Esophagus muscularis mucosa (tissue), 4 donors: ENCODE measurements at places on chromosomes 2 and 18. TPM values are rescaled to one million over a fixed set of nuclear protein-coding genes. Genes with fewer than 3 reads are reported as not detected.

DNA sequence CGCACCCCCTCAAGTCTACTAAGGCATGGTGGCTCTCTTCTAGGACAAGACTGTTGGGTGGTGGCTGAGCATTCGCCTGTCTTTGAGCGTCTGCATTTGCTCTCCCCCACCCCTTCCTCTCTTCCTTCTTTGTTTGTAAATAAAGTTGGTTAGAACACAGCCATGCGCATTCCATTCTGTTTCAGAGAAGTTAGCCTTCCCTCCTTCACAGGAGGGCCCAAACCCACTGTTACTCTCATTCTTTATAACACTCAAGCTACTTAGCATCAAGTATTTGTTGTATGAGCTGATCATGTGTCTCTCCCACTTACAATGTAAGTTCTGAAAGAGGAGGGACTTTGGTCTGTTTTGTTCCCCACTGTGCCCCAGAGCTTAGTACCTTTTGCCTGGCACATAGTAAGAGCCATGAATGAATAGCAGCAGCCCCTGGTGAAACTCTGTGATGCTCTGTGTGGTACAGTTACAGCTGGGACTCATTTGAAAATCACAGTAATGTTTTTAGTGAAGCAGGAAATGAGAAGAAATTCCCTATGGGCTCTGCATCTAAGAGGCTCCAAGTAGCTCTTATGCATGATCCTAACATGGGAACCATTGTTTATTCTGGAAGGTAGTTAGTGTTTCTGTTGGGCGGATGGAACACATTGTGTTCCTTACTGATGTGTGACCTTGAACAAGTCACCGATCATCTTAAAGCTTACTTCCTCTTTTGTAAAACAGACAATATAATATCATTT is 7.7 kb downstream of the MGAT5 start:
- no peak for DNase-seq

C2orf15 gene
- total RNA-seq = not detected

- DNase-seq = peak; percentile 86
Measured at GRCh38 chr2:170733798-170734600, 18.9 kb downstream of the SP5 start.

SLC23A3 gene
- 0.23 TPM for total RNA-seq

GAL3ST2 gene
- not detected for total RNA-seq

DNA sequence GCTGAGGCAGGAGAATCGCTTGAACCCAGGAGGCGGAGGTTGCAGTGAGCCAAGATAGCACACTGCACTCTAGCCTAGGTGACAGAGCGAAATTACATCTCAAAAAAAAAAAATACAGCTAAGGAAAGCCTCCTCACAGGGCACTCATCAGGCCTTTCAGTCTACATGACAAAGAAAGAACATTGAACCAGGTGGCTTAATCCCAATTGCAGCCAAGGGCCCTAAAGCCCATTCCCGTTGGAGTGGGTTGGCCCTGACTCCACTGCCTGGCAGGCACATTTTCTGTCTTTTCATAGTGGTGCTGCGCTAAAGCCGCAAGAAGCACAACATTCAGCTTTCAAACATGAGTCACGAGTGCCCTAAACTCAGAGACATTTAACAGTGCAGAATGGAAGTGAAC is 372.5 kb downstream of the RNF144A start:
- no peak for DNase-seq

SP5 gene
- not detected for total RNA-seq

CGREF1 gene
- total RNA-seq = not detected

CFAP65 gene
- total RNA-seq = not detected
